Fibroblast of skin of scalp (primary cell): ENCODE measurements at places on chromosomes 6 and 20.

- DNase-seq: no peak
These were observed 1062.0 kb downstream of the HACE1 start for GRCh38 chr6:103797738-103798137.

- DNase-seq: peak; percentile 70
These were observed 57.2 kb downstream of the RIOK1 start for GRCh38 chr6:7446619-7447325.

GRCh38 chr6:168161371-168161750 lies 82.3 kb upstream of the FRMD1 start:
- DNase-seq: no peak

GRCh38 chr6:34648806-34649205 lies 47.8 kb downstream of the ILRUN start:
- no peak for DNase-seq

DNA sequence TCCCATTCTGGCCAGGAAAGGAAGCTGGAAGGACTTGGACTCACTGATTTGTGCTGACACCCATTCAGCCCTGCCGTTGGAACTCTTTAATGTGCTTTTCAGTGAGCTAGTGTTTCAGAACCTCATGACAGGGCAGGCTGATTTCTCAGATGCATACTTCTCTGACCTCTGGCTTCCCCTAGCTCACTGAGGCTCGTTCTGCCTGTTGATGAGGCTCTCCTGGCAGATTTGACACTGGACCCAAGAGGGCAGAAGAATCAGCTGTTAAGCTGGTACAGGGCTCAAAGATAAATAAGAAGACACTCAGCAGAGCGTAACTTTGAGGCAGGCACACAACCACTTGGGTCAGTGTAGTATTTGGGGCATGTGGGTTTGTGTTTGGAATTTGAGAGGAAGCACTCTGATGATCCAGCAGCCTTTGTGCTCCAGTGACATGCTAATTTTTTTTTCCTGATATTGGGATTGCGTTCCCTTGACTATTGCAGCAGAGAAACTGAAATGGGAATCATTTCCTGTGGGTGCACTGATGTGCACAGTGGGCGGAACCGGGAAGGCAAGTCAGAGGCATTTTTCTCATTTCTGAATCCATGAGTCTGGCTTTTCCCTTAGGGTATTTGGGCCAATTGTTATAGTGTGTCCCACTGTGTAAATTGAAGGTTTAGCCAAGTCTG lies 80.2 kb downstream of the CARMIL1 start:
- DNase-seq: peak; percentile 91

DNA sequence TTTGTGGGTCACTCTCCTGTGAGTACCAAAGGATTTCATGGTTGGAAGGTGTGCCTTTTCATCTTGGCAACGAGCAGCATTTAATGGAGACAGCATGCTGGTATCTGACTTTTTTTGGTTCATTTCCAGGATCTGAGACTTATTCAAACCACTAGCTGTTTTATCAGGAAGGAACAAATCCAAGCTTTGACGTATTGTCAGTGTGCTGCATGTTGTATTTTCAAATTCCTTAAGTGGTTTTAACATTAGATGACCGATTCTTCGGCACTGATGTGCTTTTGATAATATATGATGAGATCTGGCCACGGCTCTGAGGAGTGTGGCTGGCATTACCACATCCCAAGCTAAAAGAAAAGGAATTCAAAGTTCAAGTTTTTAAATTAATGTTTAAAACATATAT lies 6.4 kb downstream of the RMND1 start:
- DNase-seq: peak; percentile 90
